ENCODE measurements at places on chromosomes 1 and 21.

- no peak for DNase-seq
Observed at GRCh38 chr1:6912518-6912917, 127.3 kb downstream of the CAMTA1 start.

DNA sequence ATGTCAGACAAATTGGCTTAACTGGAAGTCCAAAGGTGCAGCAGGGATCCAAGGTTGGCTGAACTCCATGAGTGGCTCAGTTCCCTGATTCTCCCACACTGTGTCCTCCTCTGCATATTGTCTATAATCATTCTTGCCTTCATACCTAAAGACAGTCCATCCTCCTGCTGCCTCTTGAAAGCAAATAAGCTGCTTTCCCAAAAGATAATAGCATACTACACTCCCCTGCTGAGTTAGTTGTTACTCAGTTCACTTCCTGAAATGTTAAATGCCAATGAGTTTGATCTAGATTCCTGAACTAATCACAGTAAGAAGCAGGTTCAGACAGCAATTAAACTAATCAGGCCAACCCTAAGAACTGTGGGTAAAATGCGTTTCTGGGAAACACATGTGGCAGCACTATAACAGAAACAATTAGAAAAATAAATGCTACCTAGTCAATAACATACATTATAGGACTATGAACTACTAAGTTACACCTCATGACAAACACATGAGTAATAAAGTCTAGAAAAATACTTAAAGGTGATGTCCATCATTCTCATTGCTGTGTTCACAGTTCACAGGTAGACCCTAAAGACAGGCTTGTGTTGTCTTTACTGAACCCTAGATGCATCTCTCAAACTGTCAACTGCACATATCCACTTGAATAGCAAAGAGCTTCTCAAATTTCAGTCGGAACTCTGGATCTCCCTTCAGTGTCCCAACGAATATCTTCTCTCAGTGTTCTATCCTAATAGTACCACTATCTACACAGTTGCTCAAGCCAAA lies 50.8 kb upstream of the BOLA1 start:
- no peak for DNase-seq

DNA sequence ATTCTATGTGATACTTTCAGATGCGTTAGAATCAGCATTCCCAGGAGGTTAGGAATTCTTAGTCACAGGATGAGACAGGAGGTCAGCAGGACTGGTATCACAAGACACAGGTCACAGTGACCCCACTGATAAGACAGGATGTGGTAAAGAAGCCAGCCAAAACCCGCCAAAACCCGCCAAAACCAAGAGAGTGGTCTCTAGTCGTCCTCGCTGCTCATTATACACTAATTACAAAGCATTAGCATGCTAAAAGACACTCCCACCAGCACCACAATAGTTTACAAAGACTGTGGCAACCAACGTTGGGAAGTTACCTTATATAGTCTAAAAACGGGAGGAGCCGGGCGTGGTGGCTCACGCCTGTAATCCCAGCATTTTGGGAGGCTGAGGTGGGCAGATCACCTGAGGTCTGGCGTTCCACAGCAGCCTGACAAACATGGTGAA lies 13.9 kb upstream of the ACTA1 start:
- no peak for DNase-seq

DNA sequence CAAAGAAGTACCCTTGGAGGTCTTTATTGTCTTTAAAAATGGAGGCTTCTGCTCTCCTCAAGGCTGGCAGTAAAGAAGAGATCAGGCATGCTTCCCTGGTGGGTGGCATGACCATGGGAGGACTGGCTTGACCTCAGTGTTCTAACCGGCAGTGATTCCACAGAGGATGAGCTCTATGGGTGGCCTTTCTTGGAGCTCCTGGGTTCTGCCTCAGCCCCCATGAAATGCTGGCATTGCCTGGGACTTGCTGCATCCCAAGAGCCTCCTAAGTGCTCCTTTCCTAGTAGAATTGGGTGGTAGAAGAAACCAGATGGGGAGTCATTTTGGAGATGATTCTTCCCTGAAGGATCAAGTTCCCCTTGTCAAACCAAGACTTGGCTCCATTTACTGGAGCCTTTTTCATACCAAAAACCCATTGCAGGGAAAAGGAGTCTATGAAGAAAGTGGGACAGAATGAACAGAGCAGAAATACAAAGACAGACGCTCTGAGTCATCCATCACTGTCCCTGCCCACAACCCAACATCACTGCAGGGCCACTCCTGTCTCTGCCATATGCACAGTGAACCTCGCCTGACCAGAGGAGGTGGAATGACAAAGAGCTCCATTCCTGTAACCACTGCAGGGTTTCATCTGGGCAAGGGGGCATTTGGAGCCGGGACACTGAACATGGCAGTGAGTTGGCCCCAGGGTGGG lies 42.4 kb downstream of the RIMS3 start:
- DNase-seq = no peak

GRCh38 chr1:172344444-172344843 lies 76.0 kb upstream of the C1orf105 start:
- no peak for DNase-seq

DNA sequence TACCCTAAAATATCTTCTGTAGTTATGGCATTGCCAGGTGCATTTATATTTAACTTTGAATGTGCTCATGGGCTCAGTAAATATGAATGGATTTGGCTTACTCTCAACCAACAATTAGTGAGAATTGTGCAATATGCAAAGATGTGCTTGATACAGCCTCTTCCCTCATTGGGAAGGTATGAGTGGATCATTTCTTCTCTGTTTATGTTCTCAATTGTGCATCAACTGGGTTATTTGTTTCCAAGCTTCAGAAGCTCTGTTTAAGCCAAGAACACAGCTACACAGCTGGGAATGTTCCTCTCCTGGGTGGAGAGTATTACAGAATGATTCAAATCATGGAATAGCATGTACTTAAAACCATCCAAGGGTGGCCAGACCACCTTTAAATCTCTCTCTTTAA lies 17.6 kb upstream of the MAP1LC3C start:
- no peak for DNase-seq

DNA sequence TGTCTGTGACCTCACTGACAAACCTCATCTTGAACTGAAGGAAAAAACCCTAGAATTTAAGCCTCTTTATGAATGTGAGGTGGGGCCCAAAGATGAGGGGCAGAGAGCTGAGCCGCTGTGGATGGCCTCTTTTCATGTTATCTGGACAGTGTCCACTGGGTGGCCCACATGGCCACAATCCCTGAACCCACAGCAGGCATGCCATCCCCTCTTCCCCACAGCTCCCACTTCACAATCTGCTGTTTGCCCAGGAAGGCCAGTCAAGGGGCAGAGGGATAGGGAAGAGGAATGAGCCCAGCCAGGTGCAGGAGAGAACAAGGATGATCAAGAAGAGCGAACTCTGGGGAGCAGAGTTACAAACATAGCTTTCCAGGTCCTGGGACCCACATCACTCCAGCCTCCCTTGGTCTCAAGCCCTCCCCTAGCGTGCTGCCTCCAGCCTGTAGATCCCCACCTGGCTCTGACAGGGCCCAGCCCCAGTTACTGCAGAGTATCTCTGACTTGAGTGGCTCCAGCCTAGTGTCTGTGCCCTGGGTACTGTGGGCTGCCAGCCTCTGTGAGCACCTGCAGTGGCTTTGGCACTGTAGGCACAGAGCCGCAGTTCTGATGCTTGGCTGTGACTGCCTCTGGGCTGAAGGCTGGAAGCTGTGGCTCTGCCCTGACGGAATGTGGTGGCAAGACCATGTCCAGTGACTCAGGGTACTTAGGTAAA lies 1.9 kb upstream of the SLFNL1 start:
- no peak for DNase-seq

DNA sequence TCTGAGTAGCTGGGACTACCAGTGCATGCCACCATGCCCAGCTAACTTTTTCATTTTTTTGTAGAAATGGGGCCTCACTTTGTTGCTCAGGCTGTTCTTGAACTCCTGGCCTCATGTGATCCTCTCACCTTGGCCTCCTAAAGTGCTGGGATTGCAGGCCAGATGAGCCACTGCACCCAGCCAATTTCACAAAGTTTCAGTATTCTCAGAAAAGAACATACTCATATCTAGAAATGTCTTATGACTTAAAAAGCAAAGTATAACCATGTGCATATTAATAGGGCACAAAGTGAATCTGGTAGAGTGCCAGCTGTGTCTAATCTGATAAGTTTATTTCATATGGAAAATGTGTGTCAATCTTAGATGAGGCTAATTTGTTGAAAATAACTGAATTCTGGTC lies 87.5 kb upstream of the CACYBP start:
- no peak for DNase-seq

GRCh38 chr1:21236178-21236577 lies 54.1 kb downstream of the ECE1 start:
- DNase-seq = no peak

GRCh38 chr1:85347908-85348307 lies 71.5 kb upstream of the BCL10 start:
- DNase-seq = no peak

GRCh38 chr1:70083519-70083918 lies 121.9 kb downstream of the LRRC40 start:
- no peak for DNase-seq

GRCh38 chr1:203112475-203112874 lies 15.1 kb upstream of the ADORA1 start:
- no peak for DNase-seq

GRCh38 chr1:198212675-198213074 lies 55.9 kb downstream of the NEK7 start:
- peak; percentile 61 for DNase-seq

- no peak for DNase-seq
Observed at GRCh38 chr21:40404396-40404800, 442.6 kb downstream of the DSCAM start.

DNA sequence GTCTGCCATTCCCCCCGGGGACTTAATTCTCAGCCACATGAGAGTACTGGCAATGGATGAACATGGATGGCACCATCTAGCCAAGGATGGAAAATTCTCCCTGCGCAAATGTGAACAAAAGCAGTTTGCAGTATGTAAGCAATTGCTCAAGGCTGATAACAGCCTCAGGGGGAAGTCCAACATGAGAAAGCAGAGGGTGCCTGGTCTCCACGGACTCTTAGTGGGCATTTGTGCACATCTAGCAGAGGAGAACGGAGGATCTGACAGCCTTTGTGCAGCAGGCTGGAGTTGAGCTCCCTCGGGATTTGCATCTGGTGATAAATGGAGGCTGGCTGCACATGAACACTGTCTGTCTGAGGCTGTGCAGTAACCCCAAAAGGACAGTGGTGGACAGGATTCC lies 13.9 kb upstream of the OLIG1 start:
- DNase-seq = no peak

DNA sequence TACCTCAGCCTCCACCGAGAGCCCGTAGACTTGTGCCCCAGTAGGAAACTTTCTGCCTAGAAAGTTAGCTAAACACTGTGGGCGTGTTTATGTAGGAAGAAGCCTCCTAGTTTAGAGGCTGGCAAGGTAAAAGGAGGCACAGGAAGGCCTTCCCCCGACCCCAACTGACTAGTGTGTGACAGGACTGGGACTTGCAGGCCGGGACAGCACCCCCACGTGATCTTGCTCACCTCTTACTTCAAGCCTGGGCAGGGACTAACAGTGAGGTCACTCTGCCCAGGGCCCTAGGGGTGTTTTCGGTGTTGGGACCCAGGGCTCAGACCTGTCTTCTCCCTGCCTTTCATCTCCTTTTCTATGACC lies 392 bp upstream of the TAGLN2 start:
- no peak for DNase-seq

- no peak for DNase-seq
Observed at GRCh38 chr1:53295726-53296116, 32.1 kb downstream of the LRP8 start.

- no peak for DNase-seq
Observed at GRCh38 chr1:15081102-15081501, 72.4 kb upstream of the TMEM51 start.

DNA sequence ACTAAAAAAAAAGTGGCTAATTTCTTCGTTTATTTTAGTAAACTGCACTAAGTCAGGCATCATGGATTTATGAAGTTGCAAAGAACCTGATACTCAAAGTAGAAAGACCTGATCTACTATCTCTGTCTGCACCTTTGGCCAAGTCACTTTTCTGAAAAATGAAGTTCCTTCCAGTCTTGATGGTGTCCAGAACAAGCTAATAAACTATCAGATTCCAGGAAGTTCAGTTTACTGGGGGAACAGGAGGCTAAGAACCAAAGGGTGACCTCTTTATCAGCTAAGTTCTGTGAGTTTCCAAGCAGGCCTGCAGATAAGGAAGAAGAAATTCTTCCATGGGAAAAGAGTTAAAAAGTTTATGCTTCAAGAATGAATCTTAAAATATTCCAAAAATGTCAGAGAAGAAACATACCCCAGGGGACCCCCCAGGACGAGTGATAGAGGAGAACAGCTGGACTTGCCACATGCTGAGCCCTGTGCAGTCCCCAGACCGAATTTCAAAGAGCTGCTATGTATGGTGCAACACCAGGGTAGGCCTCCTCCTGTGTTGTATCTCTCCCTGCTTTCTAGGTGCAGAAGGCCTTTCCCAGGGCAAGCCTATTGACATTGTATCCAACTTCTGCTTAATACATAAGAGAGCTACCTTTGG lies 72.8 kb upstream of the FGGY start:
- DNase-seq = no peak

GRCh38 chr1:184186167-184186566 lies 134.6 kb downstream of the TSEN15 start:
- DNase-seq = no peak

DNA sequence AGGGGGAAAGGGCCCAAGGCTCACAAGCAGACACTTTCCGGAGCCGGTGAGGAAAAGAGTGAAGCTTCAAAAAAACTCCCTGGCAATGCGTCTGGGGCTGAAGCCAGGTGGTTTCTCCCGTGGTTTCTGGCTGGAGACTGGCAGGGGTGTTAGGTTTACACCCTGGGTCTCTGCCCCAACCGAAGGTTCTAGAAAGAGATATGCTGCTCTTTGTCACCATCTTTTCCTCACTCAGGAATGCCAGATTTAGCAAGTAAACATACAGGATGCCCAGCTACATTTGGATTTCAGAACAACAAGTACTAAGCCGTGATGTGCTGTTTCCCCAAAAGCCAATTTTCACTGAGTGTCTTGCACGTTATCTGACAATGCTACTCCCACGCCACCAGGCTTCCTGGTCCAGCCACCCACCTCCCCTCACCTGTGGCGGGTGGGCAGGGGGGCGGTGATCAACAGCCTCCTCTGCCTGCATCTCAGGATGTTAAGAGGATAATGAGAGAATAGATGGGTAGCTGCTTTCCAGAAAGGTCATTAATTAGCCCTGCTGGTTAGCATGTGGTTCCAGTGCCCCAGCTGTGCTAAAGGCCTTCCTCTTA lies 69.6 kb upstream of the OLIG2 start:
- DNase-seq = no peak

GRCh38 chr1:77866296-77866695 lies 22.1 kb upstream of the NEXN start:
- no peak for DNase-seq

- DNase-seq = no peak
Observed at GRCh38 chr1:243260221-243260880, 4.5 kb downstream of the SDCCAG8 start.

Data from AG04449 (cell line).